ENCODE measurements at places on chromosomes 2 and 18. TPM values are rescaled to one million over a fixed set of nuclear protein-coding genes. Genes with fewer than 3 reads are reported as not detected.

Gene GPR45
- total RNA-seq = not detected

Gene IL36A
- total RNA-seq = 167 TPM

Gene PDE6D
- total RNA-seq = 18.5 TPM

Gene EFHD1
- 1.1 TPM for total RNA-seq

Gene APOB
- 0.20 TPM for total RNA-seq

Gene GRHL1
- 123 TPM for total RNA-seq

Gene ADCY3
- 20.1 TPM for total RNA-seq

Gene C18orf63
- total RNA-seq = not detected

Gene LAPTM4A
- total RNA-seq = 85.4 TPM

Gene C2orf69
- 7.7 TPM for total RNA-seq

Gene ZNF236
- total RNA-seq = 8.9 TPM

Gene CRYBA2
- not detected for total RNA-seq

Gene STK39
- total RNA-seq = 29.6 TPM

Gene AQP4
- 0.08 TPM for total RNA-seq

Gene PXDN
- 7.1 TPM for total RNA-seq

Gene ALK
- 0.04 TPM for total RNA-seq

Gene VSNL1
- total RNA-seq = 65.6 TPM

Gene DNAH7
- 0.12 TPM for total RNA-seq

Gene ANKRD30B
- total RNA-seq = not detected
